ENCODE measurements at places on chromosomes 3 and 15.
A peak's percentile ranks its signal among the peaks of the same experiment; 100 is the strongest.

DNA sequence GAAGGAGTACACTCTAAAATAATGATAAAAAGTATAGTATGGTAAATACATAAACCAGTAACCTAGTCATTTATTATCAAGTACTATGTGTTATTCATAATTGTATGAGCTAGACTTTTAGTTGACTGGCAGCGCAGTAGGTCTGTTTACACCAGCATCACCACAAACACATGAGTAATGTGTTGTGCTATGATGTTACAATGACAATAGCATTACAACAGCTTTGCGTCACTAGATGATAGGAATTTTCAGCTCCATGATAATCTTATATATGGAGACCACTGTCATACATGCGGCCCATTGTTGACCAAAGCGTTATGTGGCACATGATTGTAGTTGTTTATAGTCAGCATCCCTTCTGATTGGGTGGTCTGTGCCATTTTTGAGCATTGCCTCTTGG lies 138.9 kb upstream of the UBE2E1 start:
- DNase-seq = no peak

GRCh38 chr3:108882762-108883161 lies 60.2 kb downstream of the TRAT1 start:
- no peak for DNase-seq

GRCh38 chr3:30253832-30254231 lies 352.6 kb upstream of the TGFBR2 start:
- DNase-seq = peak; percentile 60

DNA sequence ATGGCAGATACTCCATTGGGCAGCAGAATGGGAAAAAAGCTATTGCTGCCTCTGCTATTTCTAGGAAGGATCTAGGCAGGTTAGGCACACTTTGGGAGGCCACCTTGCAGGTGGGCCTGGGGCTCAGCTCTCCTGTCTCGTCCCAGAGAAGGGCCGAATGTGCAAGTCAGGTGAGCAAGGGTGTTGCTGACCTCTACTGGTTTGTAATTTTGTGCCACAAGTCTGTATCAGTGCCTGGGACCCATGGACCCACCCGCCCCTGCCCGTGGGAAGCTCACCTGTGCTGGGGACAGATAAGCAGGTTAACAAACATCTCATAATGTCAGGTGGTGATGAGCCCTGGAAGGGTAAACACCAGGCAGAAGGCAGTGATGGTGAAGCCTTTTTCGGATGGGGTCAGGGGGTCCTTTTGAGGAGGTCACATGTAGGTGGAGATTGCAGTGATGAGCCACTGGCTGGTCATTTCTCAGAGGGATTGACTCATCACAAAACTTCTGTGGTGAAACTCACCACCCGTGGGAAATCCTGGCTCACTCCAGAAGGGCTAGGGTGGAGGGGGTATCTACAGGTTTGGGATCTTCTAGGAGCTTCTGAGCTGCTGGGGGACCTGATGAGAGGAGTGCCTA lies 161.3 kb downstream of the KLF13 start:
- DNase-seq = peak; percentile 52

DNA sequence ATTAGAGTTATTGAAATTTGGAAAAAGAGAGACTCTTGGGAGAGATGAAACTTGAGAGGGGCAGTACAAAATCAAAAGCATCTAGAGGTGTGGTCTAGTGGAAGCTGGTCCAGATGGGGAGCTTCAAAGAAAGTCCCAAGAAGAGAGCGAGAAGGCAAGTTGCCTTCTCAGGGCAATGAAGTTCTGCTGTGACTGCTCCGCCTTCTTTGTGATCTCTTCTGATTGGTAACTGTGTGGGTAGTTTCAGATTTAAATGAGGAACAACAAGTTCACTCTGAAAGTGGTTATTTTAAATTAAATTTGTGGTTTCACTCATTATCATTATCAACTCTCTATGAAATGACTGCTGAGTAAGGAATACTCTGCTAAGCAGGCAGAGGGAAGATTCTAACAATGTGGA lies 233.3 kb downstream of the NLGN1 start:
- no peak for DNase-seq

GRCh38 chr3:19934098-19934566 lies at the start of gene EFHB:
Gene EFHB, minus strand, starts transcription at chr3:19934217. Its CDS starts 199 bp downstream, at chr3:19934018.
- DNase-seq = peak; percentile 77
